ENCODE measurements at places on chromosomes 2 and 18. TPM values are rescaled to one million over a fixed set of nuclear protein-coding genes. Genes with fewer than 3 reads are reported as not detected.

SPHKAP gene
- polyA plus RNA-seq, result 6.6 TPM

PLGLB2 gene
- polyA plus RNA-seq, result 8.8 TPM

GRCh38 chr2:172484706-172485105, 57.3 kb downstream of the ITGA6 start:
- no peak for DNase-seq

GRCh38 chr2:192159208-192159607, 35.5 kb downstream of the TMEFF2 start:
- no peak for DNase-seq

- no peak for DNase-seq
Observed at GRCh38 chr2:198106621-198107385, 302.4 kb downstream of the PLCL1 start.

DNA sequence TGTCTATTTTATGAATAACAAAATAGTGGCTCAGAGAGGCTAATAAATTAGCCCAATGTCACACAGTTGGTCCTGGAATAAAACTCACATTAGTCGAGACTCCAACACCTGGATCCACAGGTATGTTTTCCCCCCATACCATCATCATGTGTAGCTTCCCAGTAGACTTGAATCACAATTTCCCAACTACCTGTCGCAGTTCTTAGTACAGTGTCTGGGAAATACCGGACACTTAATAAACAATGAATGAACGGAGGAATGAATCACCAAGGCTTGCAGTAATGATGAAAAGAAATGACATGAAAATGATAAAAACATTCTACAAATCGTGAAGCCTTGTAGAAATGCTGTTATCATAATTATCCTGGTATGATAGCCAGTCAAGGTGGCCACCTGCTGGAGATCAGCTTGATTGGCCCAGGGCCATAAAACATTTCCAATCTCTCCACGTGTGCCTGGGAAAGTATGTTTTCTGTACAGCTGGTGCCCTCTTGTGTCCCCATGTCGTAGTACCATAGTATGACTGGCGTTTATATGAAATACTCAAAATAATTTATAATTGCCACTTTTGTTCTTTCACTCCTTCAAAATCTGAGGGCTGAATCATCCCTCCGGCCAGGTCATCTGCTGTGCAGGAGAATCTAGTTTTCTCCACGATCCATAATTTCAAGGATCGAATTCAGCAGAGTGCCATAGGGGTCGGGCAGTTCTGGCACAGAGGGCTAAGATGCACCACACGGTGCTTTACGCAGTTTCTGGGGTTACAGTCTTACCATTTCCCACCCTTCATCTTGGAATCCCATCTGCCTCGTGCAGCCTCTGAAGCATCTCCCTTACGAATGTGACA, 95.4 kb downstream of the LAMA1 start:
- DNase-seq, result no peak

- DNase-seq, result no peak
Observed at GRCh38 chr2:133753665-133754064, 185.4 kb upstream of the NCKAP5 start.

DNA sequence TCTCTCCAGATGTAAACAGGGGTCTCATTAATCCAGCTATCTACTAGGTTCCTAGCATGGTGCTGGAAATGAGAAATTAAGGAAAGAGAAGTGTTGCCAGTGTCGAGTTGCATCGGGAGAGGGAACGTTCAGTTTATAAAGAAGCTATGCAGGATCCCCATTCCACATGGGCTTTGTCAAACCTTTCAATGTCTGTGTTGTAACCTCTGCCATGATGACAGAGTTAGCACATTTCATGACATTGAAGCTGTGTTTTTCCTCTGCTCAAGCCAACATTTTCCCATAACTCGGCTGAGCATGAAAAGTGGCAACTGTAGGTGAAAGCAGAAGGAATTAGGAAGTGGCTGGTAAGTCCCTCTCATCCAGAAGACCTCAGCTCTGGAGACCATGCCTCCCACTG, 133.4 kb downstream of the WDSUB1 start:
- no peak for DNase-seq

DNA sequence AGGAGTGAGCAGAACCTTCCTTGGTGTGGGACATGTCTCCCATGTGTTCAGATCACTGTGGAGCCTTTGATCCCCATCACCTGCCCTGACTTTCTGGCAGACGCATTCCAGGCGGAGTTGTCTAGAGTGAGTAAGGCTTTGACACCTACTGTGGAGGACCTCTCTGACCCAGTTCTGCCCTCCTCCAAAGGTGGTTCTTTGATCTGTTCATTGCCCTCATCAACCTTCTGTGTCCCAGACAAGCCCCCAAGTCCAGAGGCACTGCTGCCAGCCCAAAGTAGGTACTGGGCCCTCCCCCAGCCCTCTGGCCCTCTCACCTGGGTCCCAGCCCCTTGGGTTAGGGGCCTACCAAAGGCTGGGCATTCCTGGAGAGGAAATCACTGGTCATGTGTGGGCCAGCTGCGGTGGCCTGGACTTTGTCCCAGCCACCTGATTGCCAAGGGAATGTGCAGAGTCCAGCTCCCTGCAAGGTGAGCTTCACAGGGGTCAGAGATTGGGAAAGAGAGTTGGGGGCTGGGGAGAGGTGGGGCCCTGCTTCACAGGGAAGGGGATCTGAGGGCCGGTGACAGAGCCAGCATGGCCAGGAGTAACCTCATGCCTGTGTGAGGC, 12.1 kb upstream of the FAHD2A start:
- no peak for DNase-seq

- no peak for DNase-seq
Observed at GRCh38 chr2:184596819-184597411, 1.4 kb upstream of the ZNF804A start.

DNA sequence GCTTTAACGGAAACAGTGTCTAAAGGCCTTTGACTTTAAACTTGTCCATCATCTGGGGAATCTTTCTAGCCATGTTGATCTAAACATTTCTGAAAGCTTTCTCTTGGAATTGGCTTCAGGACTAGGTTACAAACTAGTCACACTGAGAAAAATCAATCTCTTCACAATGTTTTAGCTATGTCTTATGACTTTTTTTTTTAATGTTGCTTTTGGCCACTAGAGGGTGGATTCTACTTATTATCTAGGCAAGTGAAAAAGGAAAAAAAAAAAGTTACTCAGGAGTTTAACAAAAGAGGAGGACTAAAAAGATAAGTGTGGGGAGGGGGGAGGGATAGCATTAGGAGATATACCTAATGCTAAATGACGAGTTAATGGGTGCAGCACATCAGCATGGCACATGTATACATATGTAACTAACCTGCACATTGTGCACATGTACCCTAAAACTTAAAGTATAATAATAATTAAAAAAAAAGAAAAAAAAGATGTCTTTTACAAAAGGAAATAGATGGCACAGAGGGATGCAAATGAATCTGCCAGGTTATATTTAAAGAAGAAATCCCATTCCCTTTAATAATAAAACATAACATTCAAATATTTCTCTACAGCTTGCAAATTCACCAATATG, 160.4 kb upstream of the PID1 start:
- no peak for DNase-seq

- DNase-seq, result no peak
Observed at GRCh38 chr18:28823506-28824182, 646.7 kb upstream of the CDH2 start.

- DNase-seq, result no peak
Observed at GRCh38 chr2:62187246-62187645, 8.7 kb upstream of the B3GNT2 start.

- no peak for DNase-seq
Observed at GRCh38 chr2:233597522-233597921, 19.9 kb upstream of the UGT1A8 start.
